Spinal cord (tissue), 10 donors: ENCODE measurements at places on chromosomes 3 and 15.

- peak; percentile 75 for DNase-seq
Observed at GRCh38 chr15:23866832-23867231, 179.7 kb upstream of the NDN start.

DNA sequence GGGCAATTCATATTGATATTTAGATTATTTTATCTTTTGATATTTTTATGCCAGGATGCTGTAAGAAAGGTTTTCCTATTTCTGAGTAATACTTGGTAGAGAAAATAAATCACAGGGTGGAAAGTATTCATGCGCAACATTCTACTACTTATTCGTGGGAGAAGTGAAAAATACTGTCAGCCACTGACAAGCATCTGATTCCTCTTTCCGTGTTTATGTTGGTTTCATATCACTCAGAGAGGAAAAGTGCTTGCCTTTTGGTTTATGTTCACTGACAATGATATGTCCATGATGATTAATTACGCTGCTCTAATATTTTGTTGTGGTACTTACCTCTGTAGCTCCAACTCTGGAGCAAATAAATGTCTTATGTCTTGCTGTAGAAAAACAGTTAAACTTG, 429.4 kb downstream of the EDEM1 start:
- no peak for DNase-seq

DNA sequence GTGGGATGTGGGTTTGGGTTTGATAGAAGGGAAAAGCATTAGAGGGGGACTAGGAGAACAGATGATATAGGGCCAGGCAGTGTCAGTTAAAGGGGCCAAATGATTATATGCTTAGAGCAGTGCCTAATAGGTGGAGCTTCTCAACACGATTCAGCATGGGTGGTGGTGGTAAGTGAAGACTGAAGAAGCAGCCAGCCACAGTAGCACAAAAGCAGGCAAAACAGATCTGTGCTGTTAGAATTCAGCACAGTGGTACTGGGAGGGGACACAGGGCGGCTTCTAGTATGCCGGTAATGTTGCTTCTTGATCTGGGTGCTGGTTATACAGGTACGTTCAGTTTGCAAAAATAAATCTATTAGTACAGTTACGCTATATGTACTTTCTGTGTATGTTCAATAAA, 25.5 kb downstream of the PDE8A start:
- DNase-seq = no peak

DNA sequence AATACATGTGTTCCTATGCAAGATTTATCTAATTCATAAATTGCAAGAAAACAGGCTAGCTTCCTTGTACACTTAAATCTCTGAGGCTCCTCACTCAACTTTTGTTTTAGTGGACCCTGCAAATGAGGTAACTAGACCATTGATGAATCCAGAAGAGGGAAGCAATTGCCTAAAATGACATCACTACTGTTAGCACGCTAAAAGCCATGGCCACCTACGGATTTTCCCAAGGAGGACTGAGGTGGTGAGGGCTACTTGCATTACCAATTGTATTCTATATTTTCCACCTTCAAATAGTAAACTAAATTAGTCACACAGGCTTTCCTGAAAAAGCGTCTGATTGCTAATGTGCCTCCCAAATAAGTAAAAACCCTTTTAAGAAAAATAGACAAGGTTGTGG, 140.7 kb downstream of the GADL1 start:
- no peak for DNase-seq

DNA sequence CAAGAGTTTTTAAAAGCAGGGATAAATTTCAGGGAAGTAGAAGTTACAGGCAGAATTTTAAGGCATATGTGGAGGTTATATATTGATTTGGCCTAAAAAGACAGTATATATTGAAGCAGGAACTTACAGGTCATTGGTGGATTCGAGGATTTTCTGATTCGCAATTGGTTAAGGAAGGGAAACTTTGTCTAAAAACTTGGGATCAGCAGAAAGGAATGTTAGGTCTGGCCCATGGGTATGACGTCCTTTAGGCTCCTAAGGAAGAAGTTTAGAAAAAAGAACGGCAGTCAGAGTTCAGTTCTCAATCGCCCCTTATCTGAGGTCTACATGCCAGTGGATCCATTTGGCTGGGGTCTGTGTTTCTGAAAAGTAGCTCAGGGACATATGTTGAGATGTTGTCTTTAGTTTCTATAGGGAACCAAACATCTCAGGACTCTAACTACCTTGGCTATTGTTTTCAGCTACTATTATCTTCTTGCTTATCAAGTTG, 33.2 kb upstream of the ACP3 start:
- DNase-seq = no peak

- DNase-seq = no peak
Observed at GRCh38 chr3:148950806-148951205, 40.5 kb upstream of the GYG1 start.
